Naive thymus-derived CD4-positive, alpha-beta T cell (primary cell): ENCODE measurements at places on chromosomes 13 and 19. TPM values are rescaled to one million over a fixed set of nuclear protein-coding genes. Genes with fewer than 3 reads are reported as not detected.

GRCh38 chr19:40420451-40420765 lies 5.4 kb downstream of the SERTAD1 start:
- DNase-seq = no peak

DNA sequence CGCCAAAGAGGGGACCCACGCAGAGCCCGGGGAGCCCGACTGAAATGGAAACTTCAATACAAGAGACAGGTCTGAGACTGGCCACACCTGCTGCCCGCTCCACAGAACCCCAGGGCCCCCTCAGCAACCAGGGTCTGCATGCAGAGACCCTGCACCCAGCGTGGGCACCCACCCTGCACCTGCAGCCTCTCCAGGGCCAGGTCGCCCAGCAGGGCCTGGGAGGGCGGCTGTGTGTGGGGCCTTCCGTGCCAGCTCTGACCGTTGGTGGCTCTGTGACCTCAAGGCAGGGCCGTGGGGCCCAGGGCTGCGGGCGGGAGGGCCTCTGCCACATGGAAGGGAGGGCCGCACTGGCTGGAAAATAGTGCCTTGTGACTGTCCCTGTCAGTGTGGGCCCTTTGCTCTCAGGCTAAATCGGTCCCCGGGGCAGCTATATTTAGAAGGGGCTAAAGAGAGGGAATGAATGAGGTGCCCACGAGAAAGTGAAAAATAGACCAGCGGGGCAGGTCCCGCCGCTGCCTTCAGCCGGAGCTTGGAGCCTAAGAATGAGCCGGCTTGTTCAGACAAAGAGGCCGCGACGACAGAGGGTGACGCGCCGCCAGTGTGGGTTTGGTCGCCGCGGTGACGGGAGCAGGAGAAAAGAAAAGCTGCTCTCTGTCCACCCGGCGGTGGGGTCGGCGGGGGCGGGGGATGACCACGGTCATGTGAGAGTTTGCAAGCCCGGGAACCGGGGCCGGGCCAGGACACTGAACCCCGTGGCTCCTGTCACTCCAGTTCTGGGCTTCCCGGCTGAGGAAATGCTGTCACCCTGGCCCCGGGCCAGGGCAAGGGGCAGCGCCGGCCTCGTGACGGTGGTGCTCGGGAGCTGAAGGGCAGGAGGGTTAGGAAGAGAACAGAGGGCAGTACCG lies 70.5 kb downstream of the GADD45B start:
- DNase-seq = no peak

DNA sequence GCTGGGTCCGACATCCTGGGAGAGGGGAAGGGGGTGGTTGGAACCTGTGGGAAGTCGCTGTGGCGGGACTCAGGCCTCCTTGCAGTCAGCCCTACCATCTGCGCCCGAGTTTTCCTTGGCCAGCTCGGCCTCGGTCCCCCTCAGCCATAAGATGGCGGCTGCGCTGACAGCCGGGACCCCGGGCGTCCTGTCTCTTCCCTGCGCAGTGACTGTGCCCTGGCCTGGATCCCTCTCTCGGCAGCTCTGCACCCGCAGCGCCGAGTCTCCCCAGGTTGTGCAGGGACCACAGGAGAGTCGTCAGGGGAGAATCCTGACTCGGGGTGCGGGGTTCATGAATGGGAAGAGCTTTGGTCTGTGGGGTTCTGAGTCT lies 345 bp downstream of the ZNF257 start:
- DNase-seq = no peak

GRCh38 chr19:11265785-11266236 lies 3.5 kb upstream of the DOCK6 start:
- DNase-seq = no peak

- DNase-seq = no peak
Observed at GRCh38 chr13:46580362-46580839, 27.4 kb downstream of the LRCH1 start.

- DNase-seq = no peak
Observed at GRCh38 chr13:45896285-45896684, 44.7 kb upstream of the SIAH3 start.

DNA sequence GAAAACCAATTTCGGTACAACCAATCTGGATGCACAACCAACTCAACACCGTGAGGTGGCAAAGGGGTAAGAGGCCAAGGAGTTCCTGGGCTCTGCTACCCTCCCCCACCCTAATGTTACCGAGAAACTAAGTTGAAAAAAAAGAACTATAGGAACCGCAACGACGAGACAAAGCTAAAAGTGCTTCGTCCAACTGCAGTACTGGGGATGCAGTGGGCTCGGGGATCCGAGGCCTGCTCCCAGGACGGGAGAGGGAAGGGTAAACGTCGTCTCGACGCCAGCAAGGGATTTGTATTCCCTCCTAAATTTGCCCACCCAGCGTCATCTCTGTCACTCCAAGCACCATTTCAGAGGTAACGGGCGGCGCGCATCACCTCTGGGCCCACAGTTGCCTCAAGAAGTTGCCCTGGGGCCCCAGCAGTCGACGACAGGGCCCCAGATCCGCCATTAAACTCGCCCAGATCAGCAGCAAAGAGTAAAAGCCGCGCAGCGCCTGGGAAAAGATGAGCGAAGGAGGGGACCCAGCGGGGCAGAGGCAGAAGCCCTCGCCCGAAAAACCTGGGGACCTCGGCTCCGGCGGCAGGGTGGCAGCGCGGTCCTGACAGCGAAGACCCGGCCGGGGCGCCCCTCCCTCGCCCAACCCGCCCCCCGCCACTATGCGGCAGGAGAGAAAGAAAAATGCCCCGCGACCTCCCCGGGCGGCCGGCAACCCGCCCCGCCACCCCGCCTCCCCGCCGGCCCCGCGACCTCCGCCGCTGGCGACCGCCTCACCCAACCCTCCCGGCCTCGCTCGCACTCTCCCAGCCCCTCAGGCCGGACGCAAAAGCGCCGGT lies 752 bp downstream of the ZMYM5 start:
- DNase-seq = peak; percentile 56

GRCh38 chr19:3275583-3276340 lies 51.3 kb downstream of the CELF5 start:
- peak; percentile 84 for DNase-seq

DNA sequence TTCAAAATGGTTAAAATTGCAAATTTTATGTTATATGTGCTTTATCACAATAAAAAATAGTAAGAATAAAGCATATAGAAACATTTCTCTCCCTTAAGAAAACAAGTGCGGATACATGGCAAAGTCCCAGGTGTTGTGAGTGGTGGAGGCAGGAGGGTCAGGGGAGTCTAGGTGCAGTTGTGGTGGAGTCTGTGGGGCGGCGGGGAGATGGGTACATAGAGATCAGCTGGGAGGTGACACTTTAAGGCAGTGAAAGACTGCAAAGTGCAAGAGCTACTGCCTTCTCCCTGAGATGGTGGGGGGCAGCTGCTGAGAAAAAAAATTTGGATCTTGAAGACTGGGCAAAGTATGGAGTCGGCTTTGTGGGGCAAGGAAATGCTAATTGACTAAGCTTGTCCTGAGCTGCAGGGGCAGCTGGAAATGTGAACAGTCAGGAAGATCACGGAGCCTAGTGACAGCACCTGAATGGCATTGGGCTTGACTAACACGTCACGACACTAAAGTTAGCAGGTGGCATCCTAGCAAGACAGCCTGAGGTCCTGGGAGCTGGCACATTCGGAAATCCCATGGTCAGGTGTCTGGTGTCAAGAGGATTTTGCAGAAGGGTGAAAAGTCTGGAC lies 72.9 kb upstream of the IRS2 start:
- DNase-seq = no peak

DNA sequence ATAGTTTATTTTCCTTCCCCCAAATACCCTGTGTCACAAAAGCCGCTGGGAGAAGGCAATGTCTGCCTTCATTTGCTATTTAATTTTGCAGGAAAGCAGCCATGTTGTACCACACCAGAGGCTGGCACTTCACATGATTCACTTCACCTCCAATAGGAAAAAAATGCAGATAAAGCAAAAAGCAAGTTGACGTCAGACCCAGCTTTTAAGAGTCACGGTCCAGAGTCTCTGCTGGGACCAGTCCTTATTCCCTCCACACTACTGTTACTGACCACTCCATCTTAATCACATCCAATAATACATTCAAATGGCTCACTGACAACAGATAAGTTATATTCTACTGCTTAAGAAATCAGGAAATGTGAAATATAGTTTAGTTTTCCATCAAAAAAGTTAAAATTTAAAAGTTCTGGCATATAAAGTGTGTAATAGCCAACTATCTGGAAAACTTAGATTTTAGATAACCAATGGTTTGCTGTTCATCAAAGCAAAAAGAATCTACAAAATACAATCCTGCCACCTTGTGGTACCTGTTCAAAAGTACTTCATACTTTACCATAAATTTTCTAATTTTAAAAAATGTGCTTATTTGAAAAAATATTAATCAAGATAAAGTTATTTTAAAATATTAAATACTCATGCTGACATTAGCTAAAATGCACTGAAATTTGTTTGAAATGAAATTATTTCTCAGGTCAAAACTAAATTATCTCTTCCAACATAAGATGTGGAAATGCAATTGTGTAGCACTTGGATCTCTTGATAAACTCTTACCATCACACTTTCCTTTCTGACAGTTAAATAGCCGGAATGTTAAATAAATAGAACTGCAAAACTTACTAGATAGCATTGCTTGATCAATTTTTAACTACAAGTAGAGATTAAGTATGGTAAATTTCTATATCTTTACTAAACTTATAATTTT lies 97.3 kb downstream of the SERP2 start:
- peak; percentile 29 for DNase-seq

DNA sequence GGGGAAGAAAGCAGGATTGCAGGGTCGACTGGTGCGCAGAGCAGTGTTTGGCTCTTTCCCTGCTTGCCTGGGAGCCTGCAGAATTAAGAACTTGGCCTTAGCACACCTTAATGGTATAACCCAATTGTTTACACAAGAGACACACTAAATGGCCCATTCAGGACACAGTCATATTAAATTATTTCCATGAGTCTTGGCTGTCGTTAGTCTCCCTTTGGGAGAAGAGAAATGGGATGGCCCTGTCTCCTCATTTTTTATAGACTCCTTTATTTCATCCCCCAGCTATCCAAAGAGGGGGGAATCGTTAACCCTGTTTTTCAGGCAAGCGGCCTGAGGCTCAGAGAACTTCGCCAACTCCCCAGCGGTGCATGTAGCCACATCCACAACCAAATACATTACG lies 282.5 kb downstream of the SUCLA2 start:
- DNase-seq = no peak

GRCh38 chr19:49818649-49819370 lies 721 bp downstream of the MED25 start:
- no peak for DNase-seq

GRCh38 chr19:850221-850978 lies 1.7 kb upstream of the ELANE start:
- DNase-seq = no peak

GRCh38 chr19:14467816-14468215 lies 7.3 kb downstream of the PTGER1 start:
- DNase-seq = no peak

DNA sequence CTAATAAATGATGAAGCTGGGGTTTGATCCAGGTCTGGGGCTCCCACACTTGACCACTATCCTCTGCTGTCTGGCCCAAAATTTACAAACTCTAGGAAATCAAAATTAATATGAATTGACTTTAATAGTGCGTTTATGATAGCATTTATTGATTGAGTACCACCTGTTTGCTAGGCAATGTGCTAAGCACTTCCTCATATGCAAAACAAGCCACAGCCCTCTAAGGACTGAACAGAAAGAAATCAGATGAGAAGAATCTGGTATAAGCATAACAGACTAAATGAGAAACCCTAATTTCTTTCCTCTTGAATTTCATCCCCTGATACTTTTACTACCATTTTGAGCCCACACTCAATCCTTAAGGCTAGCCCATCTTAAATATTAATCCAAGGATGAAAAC lies 6.6 kb upstream of the MLNR start:
- DNase-seq = no peak

GRCh38 chr19:9058905-9059667 lies 27.8 kb upstream of the OR1M1 start:
- DNase-seq = no peak

DNA sequence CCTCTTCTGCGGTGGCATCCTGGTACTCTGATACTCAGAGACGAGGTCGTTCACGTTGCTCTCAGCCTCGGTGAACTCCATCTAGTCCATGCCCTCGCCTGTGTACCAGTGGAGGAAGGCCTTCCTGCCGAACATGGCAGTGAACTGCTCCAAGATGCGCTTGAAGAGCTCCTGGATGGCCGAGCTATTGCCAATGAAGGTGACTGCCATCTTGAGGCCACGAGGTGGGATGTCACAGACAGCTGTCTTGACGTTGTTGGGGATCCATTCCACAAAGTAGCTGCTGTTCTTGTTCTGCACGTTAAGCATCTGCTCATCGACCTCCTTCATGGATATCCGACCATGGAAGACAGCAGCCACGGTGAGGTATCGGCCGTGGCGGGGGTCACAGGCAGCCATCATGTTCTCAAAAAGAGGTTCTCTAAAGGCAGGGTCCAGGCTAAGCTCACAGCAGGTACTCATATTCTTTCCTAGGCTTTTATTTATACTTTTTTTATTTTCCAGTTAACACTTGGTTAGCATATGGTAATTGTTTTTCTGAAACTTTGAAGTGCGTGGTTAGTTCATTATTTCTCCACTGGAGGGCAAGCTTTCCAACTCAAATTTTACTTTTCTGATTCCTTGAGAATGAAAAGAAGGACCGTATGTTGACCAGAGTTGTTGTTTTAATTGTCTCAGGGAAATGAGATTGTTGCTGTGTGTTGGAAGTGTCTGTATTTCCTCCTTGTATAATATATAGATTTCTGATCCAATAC lies 72.4 kb upstream of the RGCC start:
- no peak for DNase-seq

GRCh38 chr13:77207943-77208342 lies 119.0 kb downstream of the MYCBP2 start:
- DNase-seq = no peak

DNA sequence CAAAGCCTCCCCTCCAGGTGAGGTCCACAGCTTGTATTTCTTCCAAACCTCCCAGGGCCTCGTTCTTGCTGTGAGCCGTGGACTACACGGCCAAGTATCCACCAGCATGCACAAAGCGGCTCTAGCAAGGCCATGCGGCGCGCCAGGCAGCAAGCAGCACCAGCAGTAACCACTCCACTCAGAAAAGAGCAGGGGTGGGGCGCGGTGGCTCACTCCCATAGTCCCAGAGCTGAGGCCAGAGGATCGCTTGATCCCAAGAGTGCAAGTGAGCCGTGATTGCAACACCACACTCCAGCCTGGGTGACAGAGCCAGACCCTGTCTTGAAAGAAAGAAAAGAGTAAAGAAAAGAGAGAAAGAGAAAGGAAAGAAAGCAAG lies 4.7 kb downstream of the CCDC8 start:
- no peak for DNase-seq

DNA sequence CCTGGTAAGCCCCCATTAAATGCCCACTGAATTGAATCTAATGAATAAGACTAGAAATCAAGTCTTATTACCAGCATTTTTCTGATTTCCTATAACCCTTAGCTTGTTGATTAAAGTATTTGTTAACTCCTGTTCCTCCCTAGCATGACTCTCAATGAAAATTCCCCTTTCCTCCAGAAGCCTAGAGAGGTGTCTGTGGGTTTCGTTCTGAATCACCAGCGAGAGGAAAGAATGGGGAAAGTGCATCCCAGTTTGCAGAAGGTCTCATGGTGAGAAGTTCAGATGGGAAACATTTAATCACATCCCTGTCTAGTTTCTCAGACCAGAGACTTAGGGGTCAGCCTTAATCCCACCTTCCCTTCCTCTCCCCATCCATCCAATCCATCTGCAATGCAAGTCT lies 26.9 kb downstream of the POU2F2 start:
- no peak for DNase-seq

Gene WDR88
- 0.62 TPM for total RNA-seq

Gene RINL
- total RNA-seq = 64.0 TPM

Gene ARRDC2
- total RNA-seq = 152 TPM

Gene ARHGAP45
- total RNA-seq = 467 and 474 TPM in 2 replicates

Gene NEK3
- total RNA-seq = 5.6 TPM

Gene MAP4K1
- total RNA-seq = 239 TPM

Gene ICAM4
- 1.5 and 1.9 TPM in 2 replicates for total RNA-seq

Gene SGCG
- total RNA-seq = not detected in 2 replicates

Gene PLEKHG2
- total RNA-seq = 80.9 TPM

Gene ZGLP1
- 0.89 and 1.2 TPM in 2 replicates for total RNA-seq

Gene OXGR1
- not detected for total RNA-seq
